ENCODE measurements at places on chromosomes 1 and 21. TPM values are rescaled to one million over a fixed set of nuclear protein-coding genes. Genes with fewer than 3 reads are reported as not detected.

ACTN2 gene
- not detected for total RNA-seq

FAM72D gene
- total RNA-seq: 6.1 TPM

TRAF3IP3 gene
- total RNA-seq: not detected

CTSE gene
- total RNA-seq: not detected

UQCRH gene
- total RNA-seq: 421 TPM

WNT4 gene
- 0.41 TPM for total RNA-seq

RUNX3 gene
- 6.5 TPM for total RNA-seq

FCRL2 gene
- total RNA-seq: not detected

BRDT gene
- total RNA-seq: not detected

NBPF6 gene
- not detected for total RNA-seq

HSPB7 gene
- total RNA-seq: not detected

MPZ gene
- 0.21 TPM for total RNA-seq

HRNR gene
- not detected for total RNA-seq

IL19 gene
- total RNA-seq: not detected

AADACL4 gene
- total RNA-seq: not detected

C4BPA gene
- total RNA-seq: 0.58 TPM

PTGFR gene
- total RNA-seq: not detected

RAVER2 gene
- 5.1 TPM for total RNA-seq

LCE2A gene
- not detected for total RNA-seq

IRF6 gene
- total RNA-seq: 0.11 TPM

DENND2D gene
- 1.1 TPM for total RNA-seq

DHRS3 gene
- 42.1 TPM for total RNA-seq

SAMD11 gene
- total RNA-seq: 14.4 TPM

PDE9A gene
- 1.1 TPM for total RNA-seq

KCNK1 gene
- total RNA-seq: 18.1 TPM

LYPD8 gene
- total RNA-seq: not detected

TNFAIP8L2 gene
- not detected for total RNA-seq

LRRIQ3 gene
- 0.82 TPM for total RNA-seq

TPTE gene
- total RNA-seq: not detected

CD34 gene
- total RNA-seq: not detected

OR2T33 gene
- not detected for total RNA-seq

POGZ gene
- 20.2 TPM for total RNA-seq

RXRG gene
- not detected for total RNA-seq

TIAM1 gene
- total RNA-seq: 0.66 TPM

RHD gene
- total RNA-seq: not detected

IPO9 gene
- 41.3 TPM for total RNA-seq

ARID4B gene
- total RNA-seq: 16.4 TPM

ADCY10 gene
- 0.08 TPM for total RNA-seq

TRIM45 gene
- total RNA-seq: 1.7 TPM

GGPS1 gene
- total RNA-seq: 20.0 TPM

TRABD2B gene
- total RNA-seq: 0.30 TPM

PGLYRP3 gene
- total RNA-seq: not detected

HHIPL2 gene
- total RNA-seq: 9.8 TPM

TMPRSS3 gene
- 0.09 TPM for total RNA-seq

APOBEC4 gene
- total RNA-seq: not detected

SYCP1 gene
- not detected for total RNA-seq

CREB3L4 gene
- 12.3 TPM for total RNA-seq

Data from A549 treated with CpdA at 1 μM for 4 hours (cell line).